ENCODE measurements at places on chromosomes 13 and 19.

GRCh38 chr13:98916403-98916802, 61.5 kb downstream of the DOCK9 start:
- DNase-seq: no peak

GRCh38 chr19:45506989-45507871, at the start of gene VASP:
Gene VASP (plus strand): TSS chr19:45507479. CDS start chr19:45507772, 293 bp downstream.
- DNase-seq: peak; percentile 84

DNA sequence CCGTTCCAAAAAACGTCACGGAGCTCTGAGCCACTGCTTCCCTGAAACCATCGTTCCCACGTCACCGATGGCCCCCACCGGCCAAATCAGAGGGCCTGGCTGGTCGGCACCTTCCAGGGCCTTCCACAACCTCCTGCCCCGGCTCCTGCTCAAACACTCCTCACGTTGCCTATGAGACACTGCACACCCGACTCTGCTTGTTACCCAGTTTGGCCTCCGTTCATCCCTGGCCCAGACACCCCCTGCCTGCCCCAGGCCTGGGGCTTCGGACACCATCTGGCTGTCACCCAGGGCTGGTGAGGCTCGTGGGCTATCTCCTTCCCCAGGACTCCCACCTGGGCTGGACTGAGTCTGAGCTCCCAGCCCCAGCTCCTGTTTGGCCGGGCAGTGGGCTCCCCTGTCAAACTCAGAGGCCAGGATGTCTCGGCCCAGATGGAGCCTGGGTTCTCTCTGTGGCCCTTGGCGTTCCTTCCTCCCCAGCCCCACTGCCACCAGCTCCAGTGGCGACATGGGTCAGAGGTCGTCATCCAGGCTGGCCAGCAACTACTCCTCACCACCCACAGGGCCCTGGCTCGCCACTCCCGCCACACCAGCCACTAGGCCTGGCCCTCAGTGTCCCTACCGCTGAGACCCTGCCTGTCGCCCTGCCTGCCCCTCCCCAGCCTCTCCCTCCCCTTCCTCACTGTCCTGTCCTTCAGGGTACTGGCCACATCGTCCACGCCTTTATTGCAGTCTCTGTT, 17.7 kb downstream of the CERS1 start:
- DNase-seq: no peak

- no peak for DNase-seq
Observed at GRCh38 chr13:31880851-31881494, 141.6 kb downstream of the RXFP2 start.

DNA sequence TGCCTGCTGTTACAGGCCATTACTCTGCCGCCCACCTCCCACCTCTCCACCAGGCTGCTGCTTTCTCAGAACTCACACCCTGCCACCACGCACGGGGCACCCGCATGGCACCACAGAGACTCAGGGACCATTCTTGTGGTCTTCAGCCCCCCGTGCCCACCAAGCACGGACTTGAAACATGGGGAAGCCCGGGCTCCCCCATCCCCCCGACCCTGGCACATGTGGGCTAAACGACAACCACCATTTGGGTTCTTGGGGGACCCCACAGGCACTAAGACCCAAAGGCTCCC, 23.1 kb upstream of the TINCR start:
- DNase-seq: no peak

DNA sequence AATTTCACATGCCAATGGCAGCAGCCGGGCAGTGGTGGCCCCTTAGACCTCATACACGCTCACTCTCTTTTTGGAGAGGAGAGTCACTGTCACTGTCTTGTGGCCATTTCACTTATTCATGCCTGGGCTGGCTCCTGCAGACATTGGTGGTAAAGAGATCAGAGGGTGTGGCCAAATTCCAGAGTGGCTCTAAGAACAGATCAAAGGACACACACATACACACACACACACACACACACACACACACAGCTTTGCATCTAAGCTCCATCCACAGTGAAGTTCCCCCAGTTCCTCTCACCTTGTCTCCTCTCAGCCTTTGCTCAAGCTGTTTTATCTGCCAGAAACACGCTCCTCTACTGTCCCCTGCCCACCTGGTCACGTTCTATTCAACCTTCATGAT, 46.5 kb upstream of the KPNA3 start:
- DNase-seq: no peak

DNA sequence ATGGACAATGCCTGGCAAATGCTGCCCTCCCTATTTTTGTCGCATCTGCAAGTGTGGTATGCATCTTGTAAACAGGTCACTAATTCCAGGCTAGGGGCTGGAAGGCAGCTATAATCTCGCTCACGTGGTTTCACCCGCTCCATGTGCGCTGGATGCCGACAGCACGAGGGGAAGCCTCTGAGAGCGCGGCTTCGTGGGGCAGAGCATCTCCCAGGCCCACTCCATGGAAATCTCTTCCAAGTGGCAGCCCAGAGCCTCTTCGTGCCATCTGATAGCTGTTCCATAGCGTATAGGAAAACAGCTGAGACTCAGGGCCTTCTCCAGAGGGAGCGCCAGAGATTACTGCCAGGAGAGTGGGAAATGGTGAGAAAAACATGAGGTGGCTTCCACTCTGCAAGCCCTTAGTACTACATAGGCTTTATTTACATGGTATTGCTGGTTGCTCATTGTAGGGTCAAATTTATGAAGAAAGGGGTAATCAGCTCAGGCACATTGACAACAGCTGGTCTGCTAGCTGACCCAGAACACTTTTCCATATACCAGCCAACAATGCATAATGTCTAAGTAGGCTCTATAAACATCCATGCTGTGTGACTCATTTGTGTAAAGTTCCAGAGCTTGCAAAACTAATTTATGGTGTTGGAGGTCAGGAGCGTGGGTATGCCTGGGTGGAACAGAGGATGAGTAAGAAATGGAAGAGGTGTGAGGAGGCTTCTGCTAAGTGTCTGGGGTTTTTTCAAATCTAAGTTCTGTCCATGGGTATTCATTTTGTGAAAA, 165.2 kb downstream of the SHISA2 start:
- no peak for DNase-seq

GRCh38 chr13:52025475-52026245, 1.2 kb downstream of the UTP14C start:
- DNase-seq: no peak

DNA sequence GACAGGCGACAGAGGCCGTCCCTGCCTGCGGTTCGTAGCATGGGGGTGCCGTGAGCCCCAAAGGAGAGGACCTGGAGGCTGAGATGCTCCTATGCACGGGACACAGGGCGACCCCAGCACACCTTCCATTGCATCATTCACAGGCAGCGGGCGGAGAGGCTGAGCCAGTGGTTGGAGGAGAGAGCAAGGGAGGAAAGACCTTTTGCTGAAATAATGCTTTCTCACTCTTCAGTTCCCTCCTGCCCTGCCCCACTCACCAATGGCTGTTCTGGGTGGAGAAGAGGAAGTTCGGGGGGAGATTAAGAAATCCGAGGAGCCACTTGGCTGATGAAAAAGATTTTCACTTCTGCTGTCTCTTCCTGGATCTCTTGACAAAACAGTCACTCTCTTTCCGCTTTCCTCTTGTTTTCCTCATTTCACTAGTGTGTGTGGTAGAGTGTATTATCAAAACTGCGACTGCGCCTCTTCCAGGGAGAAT, at the start of gene NLRP12:
NLRP12 (minus strand) TSS at position 181 of the 478 bp plus-strand sequence; CDS start at position 41, 140 bp downstream.
- no peak for DNase-seq

- DNase-seq: no peak
Observed at GRCh38 chr13:110499621-110500281, 61.8 kb downstream of the RAB20 start.

GRCh38 chr19:28977826-28978225, 235.1 kb downstream of the UQCRFS1 start:
- DNase-seq: no peak

GRCh38 chr19:33699754-33700407, 78.1 kb downstream of the CHST8 start:
- DNase-seq: no peak

DNA sequence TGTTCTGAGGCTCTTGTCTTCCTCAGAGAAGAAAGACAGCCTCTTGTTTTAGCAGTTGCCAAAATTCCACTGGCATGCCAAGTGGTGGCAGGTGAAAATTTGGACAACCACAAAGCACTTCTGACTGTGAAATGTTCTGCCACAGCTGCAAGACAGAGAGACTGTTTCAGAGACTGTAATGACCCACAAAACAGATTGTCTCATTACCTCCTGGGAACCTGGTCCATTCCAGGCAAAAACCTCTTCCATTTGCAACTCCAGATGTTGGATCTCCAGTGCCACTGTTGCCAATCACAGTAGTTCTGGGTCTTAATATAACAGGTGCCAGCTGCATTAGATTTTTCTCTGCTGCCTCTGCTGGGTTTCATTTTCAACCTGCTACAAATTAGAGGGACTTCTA, 911.5 kb downstream of the UQCRFS1 start:
- no peak for DNase-seq

- no peak for DNase-seq
Observed at GRCh38 chr13:39963612-39964011, 308.1 kb downstream of the COG6 start.

DNA sequence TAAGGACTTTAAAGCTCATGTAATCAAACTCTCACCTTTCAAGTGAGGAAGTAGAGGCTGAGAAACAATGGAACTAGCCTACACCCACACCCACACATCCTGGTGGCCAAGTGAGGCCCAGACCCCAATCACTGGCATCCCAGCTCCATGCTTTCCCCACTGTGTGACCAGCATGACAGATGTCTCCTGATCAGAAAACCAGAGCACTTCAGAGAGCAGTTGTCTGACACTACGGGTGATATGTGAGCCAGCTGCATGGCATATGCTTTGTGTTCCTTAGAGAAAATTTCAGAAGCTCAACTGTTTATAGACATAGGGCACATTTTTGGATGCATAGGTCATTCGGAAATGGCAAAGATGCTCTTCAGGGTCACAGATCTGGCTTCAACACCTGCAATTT, 315.2 kb downstream of the NDFIP2 start:
- DNase-seq: no peak

DNA sequence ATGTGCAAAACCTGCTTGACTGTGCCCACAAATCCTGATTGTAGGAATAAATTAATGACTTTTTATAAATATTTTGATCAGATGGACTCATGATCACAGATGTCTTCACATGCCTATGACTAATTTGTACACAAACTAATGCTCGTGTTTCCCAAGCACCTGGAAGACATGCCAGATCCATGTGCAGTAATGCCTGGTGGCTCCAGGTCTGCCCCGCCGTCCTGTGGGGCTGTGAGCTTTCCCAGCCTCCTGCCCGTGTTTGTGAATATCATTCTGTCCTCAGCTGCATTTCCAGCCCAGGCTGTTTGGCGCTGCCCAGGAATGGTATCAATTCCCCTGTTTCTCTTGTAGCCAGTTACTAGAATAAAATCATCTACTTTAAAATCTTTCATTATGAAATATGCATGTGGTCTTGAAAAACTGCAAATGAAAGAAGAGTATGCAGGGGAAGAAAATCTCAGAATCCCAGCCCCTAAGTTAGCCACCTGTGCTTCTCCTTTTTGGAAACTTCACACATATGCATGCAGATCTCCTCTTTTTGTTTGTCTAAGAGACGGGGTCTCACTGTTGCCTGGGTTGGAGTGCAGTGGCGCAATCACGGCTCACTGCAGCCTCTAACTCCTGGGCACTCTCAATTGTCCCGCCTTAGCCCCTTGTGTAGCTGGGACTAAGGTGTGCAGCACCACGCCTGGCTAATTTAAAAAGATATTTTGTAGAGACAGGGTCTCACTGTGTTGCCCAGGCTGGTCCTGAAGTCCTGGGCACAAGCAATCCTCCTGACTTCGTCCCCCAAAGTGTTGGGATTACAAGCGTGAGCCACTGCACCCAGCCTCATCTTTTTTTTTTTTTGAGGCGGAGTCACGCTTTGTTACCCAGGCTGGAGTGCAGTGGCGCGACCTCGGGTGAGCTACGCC, 6.2 kb downstream of the RPL28 start:
- no peak for DNase-seq

DNA sequence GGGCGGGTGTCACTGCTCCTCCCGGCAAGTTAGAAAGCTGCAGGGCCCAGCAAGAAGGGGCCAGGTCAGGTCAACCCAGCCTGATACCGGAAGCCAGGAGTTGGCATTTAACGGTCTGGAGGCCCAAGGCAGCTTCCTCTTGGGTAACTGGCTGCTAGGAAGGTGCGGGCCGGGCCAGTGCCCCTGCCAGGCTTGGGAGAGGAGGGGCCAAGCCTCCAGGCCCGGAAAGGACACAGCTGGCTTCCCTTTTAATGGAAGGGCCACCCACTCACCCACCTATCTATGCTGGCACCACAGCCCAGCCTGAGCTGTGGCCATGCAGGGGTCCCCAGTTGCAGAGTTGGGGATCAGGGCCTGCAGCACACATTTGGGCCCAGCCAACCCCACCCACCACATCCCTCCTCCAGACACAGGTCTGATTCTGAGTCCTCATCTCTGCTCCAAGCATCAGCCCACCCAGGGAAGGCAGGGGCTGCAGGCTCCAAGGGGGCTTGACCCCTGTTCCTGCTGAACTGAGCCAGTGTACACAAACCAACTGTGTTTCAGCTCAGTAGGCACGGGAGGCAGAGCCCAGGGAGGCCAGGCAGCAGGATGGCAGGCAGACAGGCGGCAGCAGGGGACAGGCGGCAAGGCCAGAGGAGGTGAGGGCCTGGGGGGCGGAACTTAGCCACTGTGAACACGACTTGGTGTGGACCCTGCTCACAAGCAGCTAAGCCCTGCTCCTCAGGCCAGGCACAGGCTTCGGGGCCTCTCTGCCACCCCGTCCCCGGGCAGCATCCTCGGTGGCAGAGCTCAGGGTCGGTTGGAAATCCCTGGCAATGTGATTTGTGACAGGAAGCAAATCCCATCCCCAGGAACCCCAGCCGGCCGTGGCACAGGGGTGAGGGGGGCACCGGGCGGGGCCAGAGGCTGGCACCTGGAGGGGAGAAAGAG, 40.8 kb downstream of the ZSWIM4 start:
- DNase-seq: no peak

- DNase-seq: no peak
Observed at GRCh38 chr13:46168783-46169182, 13.2 kb downstream of the LCP1 start.

DNA sequence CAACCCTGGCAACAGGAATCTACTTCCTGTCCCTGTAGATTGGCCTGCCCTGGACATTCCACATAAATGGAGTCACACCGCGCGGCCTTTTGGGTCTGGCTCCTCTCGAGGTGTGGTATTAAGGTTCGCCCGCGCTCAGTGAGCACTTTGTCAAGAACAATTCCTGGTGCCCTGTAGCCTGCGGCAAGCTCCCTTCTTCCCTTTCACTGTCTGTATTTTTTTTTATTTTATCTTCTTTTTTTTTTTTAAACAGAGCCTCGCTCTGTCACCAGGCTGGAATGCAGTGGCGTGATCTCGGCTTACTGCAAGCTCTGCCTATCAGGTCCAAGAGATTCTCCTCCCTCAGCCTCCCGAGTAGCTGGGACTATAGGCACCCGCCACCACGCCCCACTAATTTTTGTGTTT, 28.3 kb downstream of the PEX11G start:
- no peak for DNase-seq

DNA sequence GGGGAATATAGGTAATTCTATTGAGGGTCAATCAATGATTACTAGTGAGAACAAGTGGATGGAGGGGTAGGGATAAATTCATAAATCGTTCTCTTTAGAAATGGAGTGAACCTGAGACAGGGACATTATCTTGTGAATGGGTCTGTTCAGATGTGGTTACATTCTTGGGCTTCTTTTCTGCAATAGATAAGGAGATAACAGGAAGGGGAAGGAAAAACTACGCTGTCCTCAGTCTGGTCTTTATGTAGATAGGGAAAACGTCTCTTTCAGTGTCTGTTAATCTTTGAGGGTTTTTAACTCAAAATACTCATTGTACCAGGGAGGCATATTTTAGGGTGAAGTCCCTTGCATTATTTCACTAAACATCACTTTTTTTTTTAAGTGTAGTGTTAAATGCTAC, 266.7 kb upstream of the MAB21L1 start:
- no peak for DNase-seq
